ENCODE measurements at places on chromosomes 6 and 20.
A peak's percentile ranks its signal among the peaks of the same experiment; 100 is the strongest.

DNA sequence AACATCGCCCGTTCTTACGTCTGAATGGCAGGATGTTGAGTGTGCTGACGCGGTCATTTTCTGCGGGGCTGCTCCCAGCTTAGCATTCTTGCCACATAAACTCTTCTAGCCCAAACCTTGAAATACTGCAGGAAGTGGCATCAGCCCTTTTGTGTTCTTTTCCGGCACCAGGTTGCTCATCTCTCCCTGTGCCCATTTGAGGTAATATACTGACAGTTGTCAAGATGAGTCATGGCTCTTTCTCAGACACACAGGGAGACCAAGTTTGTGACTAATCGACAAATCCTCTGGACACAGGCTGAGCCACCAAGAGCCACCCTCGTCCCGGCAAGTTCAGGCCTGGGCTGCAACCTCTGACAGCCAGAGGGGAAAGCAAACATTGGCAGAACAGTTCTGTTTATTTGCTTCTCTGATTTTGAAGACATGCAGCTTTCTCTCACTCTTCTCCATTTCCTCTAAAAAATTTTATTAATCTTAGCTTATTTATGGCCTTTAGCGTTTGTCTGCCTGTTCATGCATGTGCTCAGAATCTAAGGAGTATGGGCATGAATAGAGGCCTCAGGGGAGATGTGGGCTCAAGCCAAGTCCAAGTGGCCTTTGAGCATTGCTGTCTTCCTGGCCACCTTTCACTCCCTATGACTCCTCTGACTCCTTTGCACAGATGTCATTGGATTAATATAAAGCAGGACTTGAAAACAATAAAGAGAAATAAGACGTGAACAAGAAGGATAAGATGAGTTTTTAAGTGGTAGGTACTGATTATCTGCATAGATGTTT lies 328.2 kb upstream of the JAG1 start:
- no peak for DNase-seq

DNA sequence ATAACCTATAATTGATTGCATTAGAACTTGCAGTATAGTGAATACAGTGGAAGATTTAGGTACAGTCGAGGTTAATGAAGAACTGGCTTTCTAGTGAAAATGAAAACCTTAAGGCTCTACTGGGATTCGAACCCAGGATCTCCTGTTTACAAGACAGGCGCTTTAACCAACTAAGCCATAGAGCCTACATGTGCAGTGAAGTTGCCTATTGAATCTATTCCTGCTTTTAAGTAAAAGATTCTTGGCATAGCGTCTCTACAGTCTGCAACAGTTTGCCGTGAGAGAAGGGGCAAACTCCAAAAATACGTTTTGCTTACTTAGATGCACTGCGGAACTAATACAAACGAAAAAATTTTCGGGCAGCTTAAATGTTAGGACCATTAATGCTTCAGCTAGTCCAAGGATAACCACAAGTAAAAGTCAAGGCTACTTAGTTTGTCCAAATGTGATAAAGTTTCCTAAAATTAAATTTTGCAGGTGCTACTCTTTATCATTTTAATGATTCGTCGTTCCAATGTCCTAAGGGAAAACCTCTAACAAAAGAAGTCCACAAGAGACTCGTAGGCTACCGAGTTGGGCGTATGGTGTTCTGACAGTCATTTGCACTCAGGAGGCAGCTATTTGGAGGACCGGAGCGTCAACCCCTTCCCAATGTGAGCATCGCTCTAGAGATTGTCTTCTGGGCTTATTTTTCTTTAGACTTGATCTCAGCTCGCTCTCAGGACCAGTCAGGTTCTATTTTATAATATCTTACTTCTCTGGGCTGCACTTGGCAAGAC lies 31.3 kb upstream of the ZSCAN23 start:
- DNase-seq: peak; percentile 69

GRCh38 chr20:17835240-17835933 lies 133.2 kb downstream of the SNX5 start:
- no peak for DNase-seq

DNA sequence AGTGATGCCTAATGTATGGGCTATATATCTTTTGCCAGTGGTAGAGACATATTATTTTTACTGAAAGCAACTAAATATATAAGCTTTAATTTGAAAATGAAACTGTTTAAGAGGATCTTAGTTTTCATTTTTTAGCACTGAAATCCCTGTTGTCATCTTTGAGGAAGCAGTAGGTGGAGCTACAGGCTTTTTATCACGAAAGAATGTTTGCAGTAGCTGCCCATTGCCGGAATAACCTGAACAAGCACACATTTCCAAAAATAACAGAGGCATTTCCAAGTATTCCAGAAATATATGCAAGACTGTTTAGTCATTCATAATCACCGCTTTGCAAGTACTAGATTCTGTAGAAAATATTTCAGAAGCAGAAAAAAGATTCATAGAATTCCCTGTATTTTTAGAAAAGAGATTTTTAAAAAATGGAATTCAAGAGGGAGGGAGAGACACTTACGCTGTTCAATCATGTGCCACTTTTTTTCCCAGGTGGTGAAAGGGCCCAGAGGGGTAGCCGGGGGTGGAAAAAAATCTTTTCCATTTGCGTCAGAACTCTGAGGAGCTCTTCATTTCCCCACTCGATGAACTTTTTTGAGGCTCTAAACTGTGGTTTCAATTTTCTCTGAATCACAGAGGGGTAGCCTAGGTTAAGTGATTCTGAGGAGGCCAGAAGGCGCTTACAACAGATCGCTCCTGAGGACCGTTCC lies 142.5 kb upstream of the FERMT1 start:
- DNase-seq: no peak

DNA sequence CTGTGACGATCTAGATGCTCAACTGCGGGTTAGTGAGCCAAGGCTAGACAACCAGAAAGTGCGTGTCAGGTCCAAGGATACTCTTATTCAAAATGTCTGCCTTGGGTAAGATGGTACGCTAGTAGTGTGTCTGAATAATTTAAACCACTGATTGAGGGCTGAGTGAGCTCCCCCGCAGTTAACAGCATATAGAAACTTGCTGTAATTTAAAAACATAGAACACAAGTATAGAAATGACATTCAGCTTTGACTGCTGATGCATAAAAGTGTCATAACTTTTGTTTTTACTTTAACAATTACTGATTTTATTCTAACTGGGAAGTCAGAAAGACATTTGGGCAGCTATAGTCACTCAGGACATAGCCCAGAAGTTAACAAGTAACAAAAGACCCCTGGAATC lies 45.6 kb upstream of the SLC22A1 start:
- DNase-seq: no peak
